ENCODE measurements at places on chromosomes 5 and 9. TPM values are rescaled to one million over a fixed set of nuclear protein-coding genes. Genes with fewer than 3 reads are reported as not detected.

Gene SH3RF2
- 1.9 TPM for total RNA-seq

Gene PCDHB7
- 0.09 TPM for total RNA-seq

DNA sequence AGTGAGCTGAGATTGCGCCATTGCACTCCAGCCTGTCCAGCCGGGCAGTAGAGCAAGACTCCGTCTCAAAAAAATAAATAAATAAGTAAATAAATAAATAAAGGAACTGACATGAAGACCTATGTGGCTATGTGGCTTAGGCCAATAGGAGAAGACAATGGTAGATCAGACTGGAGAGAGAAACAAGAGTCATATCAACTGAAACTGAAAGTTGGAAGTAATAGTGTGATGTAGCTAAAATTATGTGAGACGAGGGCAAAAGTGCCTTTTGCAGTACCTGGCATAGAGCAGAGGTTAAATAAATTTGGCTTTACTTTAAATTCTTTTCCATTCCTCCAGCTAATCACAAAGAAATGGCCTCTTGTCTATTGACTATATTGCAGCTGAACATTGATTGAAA, 7.3 kb downstream of the FBP2 start:
- H3K27ac ChIP-seq: peak overlapping the region; percentile 19
- no peaks in the 10 kb centered on the region for H3K36me3 ChIP-seq
- peak overlapping the region; percentile 6 for H3K4me3 ChIP-seq
- DNase-seq: no peak

DNA sequence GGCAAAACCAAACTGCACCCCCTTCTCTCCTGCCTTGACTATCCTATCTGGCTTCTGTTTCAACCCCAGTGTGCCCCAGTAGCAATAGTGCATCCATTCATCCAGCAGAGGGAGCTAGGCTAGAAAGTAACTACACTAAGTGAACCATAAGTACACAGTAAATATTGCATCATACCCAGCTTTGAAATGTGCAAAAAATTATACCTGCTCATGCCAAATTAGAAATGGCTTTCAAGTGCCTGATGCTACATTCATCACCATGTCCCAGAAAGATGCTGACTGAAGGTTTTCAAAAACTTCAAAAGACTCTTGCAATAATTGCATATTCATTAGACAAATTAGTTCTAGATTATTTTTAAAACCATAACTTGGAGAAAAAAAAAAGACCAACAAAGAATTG, 153.5 kb downstream of the PRELID2 start:
- DNase-seq: peak; percentile 41
- no peaks in the 10 kb centered on the region for H3K36me3 ChIP-seq
- H3K27ac ChIP-seq: no peak overlapping the region
- H3K4me3 ChIP-seq: no peak overlapping the region
- H3K4me1 ChIP-seq: peaks cover 7% of the 10 kb centered on the region

- no peaks in the 10 kb centered on the region for H3K36me3 ChIP-seq
- no peak overlapping the region for H3K4me3 ChIP-seq
- H3K27ac ChIP-seq: no peak overlapping the region
- H3K4me1 ChIP-seq: no peaks in the 10 kb centered on the region
Observed at GRCh38 chr5:175800656-175801081, 70.7 kb upstream of the CPLX2 start.

- no peak for DNase-seq
- no peaks in the 10 kb centered on the region for H3K27me3 ChIP-seq
- no peak overlapping the region for H3K4me3 ChIP-seq
Observed at GRCh38 chr9:71620746-71621145, 147.6 kb downstream of the CEMIP2 start.

GRCh38 chr5:154406231-154406630, 39.6 kb upstream of the SAP30L start:
- peaks cover 5% of the 10 kb centered on the region for H3K4me1 ChIP-seq
- DNase-seq: no peak
- H3K36me3 ChIP-seq: no peaks in the 10 kb centered on the region
- no peaks in the 10 kb centered on the region for H3K27me3 ChIP-seq

DNA sequence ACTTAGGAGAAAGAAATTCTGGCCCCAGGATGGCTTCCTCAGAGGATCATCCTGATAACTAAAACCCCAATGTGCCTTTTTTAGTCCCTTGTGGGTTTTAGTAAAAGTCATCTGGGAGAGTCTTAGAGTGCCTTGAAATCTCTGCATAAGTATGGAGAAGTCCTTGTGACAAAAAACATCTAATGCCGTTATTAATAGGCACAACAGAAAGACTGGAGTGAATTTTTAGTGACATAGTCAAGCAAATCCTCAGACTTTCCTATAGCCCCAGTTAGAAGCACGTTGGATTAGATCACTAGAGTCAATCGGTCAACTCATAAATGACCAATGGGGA, 108.2 kb upstream of the MPDZ start:
- H3K27me3 ChIP-seq: no peaks in the 10 kb centered on the region
- no peak for DNase-seq
- H3K27ac ChIP-seq: no peak overlapping the region
- no peaks in the 10 kb centered on the region for H3K4me1 ChIP-seq

DNA sequence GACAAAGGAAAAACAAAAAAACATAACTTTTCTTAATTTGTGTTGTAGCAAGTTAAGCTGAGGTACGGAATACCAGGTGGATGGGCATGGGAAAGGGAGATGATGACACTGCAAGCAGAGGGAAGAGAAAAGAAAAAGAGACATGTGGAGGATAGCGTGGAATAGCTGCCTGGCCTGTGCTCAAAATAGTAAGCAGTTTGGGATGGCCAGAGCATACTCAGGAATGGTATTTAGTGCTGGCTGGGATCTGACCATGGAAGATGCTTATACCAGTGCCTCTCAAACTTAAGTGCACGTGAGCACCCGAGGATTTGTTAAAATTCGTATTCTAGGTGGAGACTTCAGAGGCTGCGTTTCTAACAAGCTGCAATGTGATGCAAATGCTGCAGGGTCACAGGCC, 41.3 kb downstream of the LNPEP start:
- no peak overlapping the region for H3K4me3 ChIP-seq
- peaks cover 3% of the 10 kb centered on the region for H3K4me1 ChIP-seq
- no peak overlapping the region for H3K27ac ChIP-seq
- DNase-seq: no peak
- H3K27me3 ChIP-seq: no peaks in the 10 kb centered on the region
- H3K36me3 ChIP-seq: peaks cover 8% of the 10 kb centered on the region

DNA sequence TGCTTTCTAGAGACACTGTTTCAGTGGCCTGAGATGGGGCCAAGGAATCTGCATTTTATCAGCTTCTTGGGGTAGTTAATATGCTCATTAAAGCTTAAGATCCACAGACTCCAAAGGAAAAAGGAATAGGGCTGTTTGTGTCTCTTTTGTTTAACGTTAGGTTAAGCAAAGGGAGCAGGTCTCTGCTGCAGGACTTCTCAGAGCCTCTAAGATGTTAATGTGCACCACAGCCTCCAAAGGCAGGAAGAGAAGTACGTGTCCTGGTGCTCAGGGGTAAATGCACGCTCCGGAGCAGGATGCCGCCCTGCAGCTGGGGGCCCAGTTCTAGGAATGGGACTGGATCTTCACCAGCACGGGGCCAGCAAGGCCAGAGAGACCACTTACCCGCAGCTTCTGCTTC, 19.6 kb downstream of the SPARC start:
- no peak for DNase-seq
- H3K27me3 ChIP-seq: no peaks in the 10 kb centered on the region
- H3K4me1 ChIP-seq: peaks cover 15% of the 10 kb centered on the region
- no peaks in the 10 kb centered on the region for H3K36me3 ChIP-seq
- H3K27ac ChIP-seq: no peak overlapping the region

DNA sequence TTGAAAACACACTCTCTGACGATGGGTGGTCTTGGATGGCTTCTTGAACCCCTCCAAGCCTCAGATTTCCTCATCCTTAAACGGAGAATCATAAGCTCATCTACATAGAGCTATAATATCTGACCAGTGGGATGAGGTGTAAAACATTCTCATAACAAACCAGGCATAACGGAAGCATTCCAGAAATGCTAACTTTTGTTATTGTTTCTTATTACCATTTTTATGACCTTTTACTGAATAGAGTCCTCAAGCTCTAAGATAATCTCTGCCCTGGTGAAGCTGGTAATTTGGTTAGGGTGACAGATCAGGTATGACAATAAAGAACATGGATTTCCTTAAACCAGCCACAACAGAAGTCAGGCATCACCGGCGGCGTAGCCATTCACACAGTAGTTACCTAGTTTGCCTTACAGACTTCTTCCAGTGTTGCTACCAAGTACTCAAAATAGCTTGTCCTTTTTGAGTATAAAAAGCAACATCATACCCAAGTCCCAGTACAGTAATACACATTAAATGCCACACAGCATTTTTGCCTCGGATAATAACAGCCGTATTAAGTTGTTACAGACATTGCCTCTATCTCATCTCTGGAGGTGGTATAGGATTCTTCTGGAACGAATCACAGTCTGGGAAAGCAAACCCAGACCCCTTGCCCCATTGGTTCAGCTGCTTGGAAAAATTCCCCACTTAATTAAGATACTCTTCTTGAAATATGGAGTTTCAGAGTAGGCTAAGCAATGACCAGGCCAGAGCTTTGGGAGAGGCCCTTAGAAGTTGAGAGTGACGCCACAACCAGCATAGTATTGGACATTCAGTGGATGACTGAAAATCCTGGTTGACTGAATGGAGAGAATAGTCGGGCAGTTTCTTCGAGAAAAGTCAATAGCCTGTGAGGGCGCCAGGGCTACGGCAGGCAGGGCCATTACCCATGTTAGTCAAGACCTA, 252.5 kb downstream of the SLIT3 start:
- H3K27me3 ChIP-seq: no peaks in the 10 kb centered on the region
- no peaks in the 10 kb centered on the region for H3K4me1 ChIP-seq
- DNase-seq: no peak
- H3K36me3 ChIP-seq: no peaks in the 10 kb centered on the region
- no peak overlapping the region for H3K27ac ChIP-seq
- H3K4me3 ChIP-seq: no peak overlapping the region

GRCh38 chr5:109060378-109061025, 312.8 kb downstream of the FER start:
- no peaks in the 10 kb centered on the region for H3K4me1 ChIP-seq
- H3K27me3 ChIP-seq: no peaks in the 10 kb centered on the region
- H3K27ac ChIP-seq: no peak overlapping the region
- no peaks in the 10 kb centered on the region for H3K36me3 ChIP-seq

GRCh38 chr9:135053133-135053532, 34.3 kb upstream of the OLFM1 start:
- H3K4me1 ChIP-seq: no peaks in the 10 kb centered on the region
- H3K36me3 ChIP-seq: no peaks in the 10 kb centered on the region
- DNase-seq: no peak
- no peak overlapping the region for H3K27ac ChIP-seq
- no peak overlapping the region for H3K4me3 ChIP-seq

- H3K36me3 ChIP-seq: no peaks in the 10 kb centered on the region
- DNase-seq: no peak
- no peak overlapping the region for H3K27ac ChIP-seq
- H3K4me3 ChIP-seq: no peak overlapping the region
- no peaks in the 10 kb centered on the region for H3K4me1 ChIP-seq
- H3K27me3 ChIP-seq: no peaks in the 10 kb centered on the region
Observed at GRCh38 chr5:145010834-145011233, 824.3 kb downstream of the PRELID2 start.

GRCh38 chr9:112755675-112756074, 5.1 kb downstream of the SNX30 start:
- peaks cover 24% of the 10 kb centered on the region for H3K4me1 ChIP-seq
- H3K36me3 ChIP-seq: no peaks in the 10 kb centered on the region
- no peak overlapping the region for H3K27ac ChIP-seq
- DNase-seq: no peak
- no peaks in the 10 kb centered on the region for H3K27me3 ChIP-seq
- no peak overlapping the region for H3K4me3 ChIP-seq

DNA sequence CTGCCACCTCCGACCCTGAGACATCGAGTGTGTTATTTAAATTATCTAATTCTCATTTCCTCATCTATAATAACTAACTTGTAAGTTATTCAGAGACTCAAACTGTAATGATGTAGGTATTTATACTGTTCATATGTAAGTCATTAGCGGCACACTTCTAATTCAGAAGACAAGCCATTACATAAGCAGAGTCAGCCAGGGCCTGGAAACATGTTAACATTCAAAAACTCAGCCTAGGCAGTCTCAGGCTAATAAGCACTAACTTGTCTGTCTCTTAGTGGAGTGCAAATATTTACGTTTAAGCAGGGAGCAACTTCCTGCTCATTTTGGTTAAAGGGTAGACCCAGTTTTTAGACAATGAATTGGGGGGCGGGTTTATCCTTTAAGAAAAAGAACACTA, 598.4 kb downstream of the ACTL7B start:
- no peak for DNase-seq
- H3K27me3 ChIP-seq: no peaks in the 10 kb centered on the region
- no peak overlapping the region for H3K27ac ChIP-seq
- no peak overlapping the region for H3K4me3 ChIP-seq
- no peaks in the 10 kb centered on the region for H3K4me1 ChIP-seq
- no peaks in the 10 kb centered on the region for H3K36me3 ChIP-seq

GRCh38 chr9:108766626-108767161, 89.1 kb downstream of the ACTL7B start:
- no peak overlapping the region for H3K4me3 ChIP-seq
- no peaks in the 10 kb centered on the region for H3K4me1 ChIP-seq
- no peak overlapping the region for H3K27ac ChIP-seq
- no peak for DNase-seq

- H3K27me3 ChIP-seq: no peaks in the 10 kb centered on the region
- H3K36me3 ChIP-seq: no peaks in the 10 kb centered on the region
- H3K27ac ChIP-seq: no peak overlapping the region
Observed at GRCh38 chr5:26259081-26259480, 779.3 kb downstream of the CDH9 start.

DNA sequence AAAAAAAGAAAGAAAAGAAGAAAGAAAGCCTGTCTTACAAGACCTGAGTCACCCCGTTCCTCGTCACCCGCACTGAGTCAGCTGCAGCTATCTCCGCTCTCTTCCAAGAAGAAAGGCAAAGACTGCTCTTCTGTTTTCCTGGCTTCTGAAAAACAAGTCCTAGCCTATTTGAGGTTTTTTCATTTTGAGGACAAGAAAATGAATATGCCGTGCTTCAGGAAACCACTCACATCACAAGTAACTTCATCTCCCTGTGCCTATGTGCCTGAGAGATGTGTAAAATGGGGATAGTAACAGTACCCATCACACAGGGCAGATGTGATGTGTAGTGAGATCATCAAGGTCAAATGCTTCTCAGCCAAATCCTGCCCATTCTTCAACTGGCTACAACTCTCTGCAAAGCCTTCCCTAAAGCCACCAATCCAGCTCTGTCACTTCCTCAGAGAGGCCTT, 78.4 kb downstream of the GLDC start:
- no peak for DNase-seq
- peaks cover 30% of the 10 kb centered on the region for H3K36me3 ChIP-seq
- H3K4me1 ChIP-seq: no peaks in the 10 kb centered on the region
- H3K27ac ChIP-seq: no peak overlapping the region
- no peak overlapping the region for H3K4me3 ChIP-seq

Measured in liver (tissue), 10 donors.